ENCODE measurements at places on chromosomes 1 and 21. TPM values are rescaled to one million over a fixed set of nuclear protein-coding genes. Genes with fewer than 3 reads are reported as not detected.

DNA sequence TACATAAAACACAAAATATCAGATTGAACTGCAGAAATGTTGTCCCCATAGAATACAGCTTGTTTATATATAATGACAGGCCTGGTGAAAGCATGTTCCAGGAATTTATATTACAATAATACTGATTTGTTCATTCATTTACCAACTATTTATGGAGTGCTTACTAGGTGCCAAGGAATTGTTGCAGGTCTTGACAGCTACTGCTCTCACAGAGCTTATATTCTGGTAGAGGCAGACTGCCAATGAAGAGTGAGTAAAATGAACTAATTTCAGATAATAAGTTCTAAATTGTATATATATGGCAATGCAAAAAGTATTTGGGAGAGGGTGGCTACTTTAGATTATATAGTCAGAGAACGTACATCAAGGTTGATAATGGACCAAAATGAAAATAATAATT, 152.0 kb downstream of the COQ8A start:
- no peaks in the 10 kb centered on the region for H3K36me3 ChIP-seq
- H3K27me3 ChIP-seq: no peaks in the 10 kb centered on the region
- H3K4me1 ChIP-seq: no peaks in the 10 kb centered on the region
- no peak for DNase-seq
- no peak overlapping the region for H3K27ac ChIP-seq

DNA sequence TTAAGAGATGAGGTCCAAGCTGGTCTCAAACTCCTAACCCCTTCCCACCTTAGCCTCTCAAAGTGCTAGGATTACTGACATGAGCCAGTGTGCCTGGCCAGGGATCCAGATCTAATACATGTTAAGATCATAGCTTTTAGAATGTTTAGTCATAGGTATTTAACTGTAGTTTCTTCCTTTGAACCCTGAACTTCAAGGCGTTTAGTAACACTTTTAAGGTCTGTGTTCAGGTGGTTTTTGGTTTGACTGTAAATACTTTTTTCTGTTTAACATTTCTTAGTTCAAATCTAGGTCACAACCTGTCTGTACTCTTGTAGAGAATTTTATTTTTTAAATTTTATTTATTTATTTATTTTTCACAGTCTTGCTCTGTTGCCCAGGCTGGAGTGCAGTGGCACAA, 28.1 kb downstream of the RAP1A start:
- H3K4me3 ChIP-seq: no peak overlapping the region
- H3K36me3 ChIP-seq: peaks cover 61% of the 10 kb centered on the region
- H3K27ac ChIP-seq: peak overlapping the region; percentile 55
- H3K27me3 ChIP-seq: no peaks in the 10 kb centered on the region
- DNase-seq: no peak
- H3K4me1 ChIP-seq: peaks cover 72% of the 10 kb centered on the region

- H3K27ac ChIP-seq: no peak overlapping the region
- H3K27me3 ChIP-seq: peaks cover 22% of the 10 kb centered on the region
- no peaks in the 10 kb centered on the region for H3K36me3 ChIP-seq
- no peak overlapping the region for H3K4me3 ChIP-seq
- peaks cover 11% of the 10 kb centered on the region for H3K4me1 ChIP-seq
- DNase-seq: no peak
Measured at GRCh38 chr21:21001591-21002100, 3.4 kb downstream of the NCAM2 start.

LRRC8B gene
- total RNA-seq: 22.1 TPM

KCNJ15 gene
- not detected for total RNA-seq

TMEM269 gene
- total RNA-seq: 0.21 TPM

All from activated CD4-positive, alpha-beta T cell treated with anti-CD3 and anti-CD28 coated beads, Interleukin-2, amount 10 ng/mL, durations not matched to agents 7 days and 5 days (primary cell).